ENCODE measurements at places on chromosomes 4 and X.

GRCh38 chrX:152641256-152641875 is 3.7 kb downstream of the GABRQ start:
- DNase-seq: no peak

DNA sequence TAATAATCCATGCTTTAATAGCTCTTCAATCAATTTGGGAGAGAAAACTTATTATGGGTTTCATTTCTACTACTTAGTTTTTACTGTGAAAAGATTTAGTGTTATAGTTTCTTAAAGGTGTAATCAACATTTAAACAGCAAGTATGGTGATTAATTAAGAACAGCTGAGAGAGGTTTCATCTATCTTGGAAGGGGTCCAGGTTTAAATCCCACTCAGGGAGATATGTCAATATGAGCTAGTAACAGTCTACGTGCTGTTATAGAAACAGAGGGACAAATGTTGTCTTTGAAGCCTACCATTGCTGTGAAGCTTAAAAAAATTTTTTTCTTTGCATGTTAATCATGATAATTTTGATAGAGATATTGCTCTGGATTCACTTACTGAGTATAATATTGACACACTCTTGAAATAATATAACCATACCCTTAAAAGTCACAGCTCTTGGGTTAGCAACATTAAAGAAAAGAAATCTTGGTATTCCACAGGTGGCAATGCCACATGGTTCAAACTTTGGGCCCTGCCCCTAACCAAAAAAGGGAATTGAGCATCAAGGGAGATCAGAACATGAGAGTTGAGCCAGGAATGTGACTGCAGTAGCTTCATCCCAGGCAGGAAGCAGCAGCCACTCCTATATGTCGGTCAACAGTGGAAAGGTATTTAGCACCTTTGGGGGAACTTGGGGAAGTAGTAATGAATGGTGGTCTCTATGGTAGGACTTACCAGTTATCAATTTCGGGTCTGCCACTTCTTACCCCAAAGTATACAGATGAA is 107.8 kb downstream of the ANK2 start:
- no peak for DNase-seq

DNA sequence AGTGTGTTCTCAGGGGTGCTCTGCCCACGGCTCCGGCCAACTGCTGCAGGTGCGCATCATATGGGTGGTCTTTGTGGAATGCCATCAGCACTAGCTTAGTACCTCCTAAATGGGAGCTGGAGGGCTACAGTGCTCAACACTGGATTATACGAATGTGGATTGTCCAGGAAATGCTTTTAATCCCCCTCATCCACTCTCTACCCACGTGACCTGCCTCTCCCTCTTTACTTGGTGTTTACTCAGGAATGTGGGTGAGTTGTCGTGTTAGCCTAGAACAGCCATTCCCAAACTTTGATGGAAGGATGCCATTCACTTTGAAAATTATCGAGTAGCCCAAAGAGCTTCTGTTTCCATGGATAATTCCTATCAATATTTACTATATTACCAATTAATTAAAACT is 150.8 kb downstream of the PTTG2 start:
- no peak for DNase-seq

DNA sequence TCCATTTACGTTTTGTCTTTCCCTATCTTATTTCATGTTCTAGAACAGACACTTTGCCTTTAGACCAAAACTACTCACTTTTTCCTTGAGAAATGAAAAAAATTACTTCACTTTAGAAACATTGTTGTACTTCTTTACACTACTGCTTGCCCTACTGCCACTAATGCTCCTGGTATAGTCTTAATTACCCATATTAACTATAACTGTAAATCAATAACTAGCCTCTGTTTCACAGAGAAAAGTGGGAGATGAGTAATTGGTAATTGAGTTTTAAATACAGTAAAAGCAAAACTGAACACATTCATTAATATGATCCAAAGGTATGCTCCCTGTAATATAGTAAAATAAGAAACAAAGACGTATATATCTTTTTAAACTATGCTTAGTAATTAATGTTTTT is 111.1 kb upstream of the JADE1 start:
- DNase-seq: no peak

DNA sequence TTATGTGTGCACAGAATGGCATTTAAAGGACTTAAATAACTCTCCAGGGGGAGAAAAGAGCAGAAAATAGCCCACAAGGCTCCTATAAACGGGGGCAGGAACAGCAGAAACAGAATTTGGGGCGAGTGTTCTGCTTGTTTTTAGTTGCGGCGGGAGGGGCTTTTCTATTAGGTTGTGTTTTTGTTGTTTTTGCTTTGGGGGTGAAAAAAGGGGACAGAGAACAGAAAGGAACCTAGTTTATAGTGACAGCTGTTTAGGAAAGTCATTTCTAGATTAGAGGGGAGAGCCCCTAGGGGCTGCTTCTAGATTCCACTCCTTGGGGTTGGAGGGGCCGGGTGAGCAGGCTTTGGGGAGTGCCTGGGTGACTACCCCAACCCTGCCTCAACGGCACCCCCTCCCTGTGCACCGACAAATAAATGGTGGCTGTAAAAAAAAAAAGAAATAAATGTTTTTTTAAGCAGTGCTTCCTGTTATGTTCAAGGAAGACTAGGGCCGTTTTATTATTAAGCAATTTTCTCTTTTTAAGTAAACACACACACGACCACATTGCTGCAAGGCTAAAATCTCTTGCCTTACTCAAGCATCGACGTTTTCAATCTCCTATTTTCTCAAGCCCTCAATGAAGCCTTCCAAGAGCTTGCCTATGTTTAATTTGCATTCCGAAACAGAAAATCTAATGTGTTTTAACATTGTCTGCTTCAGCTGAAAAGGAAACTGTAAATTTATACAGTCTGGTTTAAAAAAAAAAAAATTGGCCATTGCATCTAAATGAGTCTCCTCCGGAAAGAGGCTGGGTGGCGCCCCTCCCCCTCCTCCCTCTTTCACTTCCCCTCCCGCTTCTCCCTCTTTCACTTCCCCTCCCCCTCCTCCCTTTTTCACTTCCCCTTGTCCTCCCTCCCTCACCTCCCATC is 123.3 kb upstream of the TBL1X start:
- DNase-seq: no peak

DNA sequence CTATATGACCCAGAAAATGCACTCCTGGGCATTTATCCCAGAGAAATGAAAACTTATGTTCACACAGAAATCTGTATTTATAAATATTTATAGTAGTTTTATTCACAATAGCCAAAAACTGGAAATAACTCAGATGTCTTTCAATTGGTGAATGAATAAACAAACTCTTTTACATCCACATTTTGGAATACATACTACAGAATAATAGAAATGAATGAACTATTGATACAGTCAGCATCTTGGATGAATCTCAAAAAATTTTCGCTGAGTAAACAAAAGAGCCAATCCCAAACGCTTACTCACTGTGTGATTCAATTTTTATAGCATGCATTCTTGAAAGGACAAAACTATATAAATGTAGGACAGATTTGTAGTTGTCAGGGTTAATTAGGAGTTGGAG is 75.1 kb upstream of the HTR2C start:
- no peak for DNase-seq

DNA sequence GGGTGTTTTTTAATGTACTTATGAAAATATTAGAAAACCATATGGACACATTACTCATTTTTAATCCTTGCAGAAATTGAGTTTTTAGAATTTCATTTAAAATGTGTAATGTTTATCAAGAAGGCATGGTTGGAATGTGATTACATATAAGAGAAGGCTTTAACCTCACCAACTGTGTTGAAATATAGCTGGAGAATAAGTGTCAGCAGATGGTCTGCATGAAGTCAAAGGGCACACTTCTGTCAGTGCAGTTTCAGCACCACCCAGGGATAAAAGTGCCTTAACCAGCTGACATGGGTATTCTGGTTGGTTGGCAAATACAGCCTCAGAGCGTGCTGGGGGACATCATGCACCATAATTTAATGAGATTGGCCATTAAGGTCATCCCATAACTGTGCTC is 21.2 kb upstream of the ANTXR2 start:
- no peak for DNase-seq

GRCh38 chrX:37763400-37763799 is 16.5 kb upstream of the CYBB start:
- DNase-seq: no peak

- no peak for DNase-seq
Measured at GRCh38 chr4:114606245-114606644, 7.6 kb downstream of the UGT8 start.

- DNase-seq: no peak
Measured at GRCh38 chrX:33908898-33909297, 223.2 kb downstream of the FAM47A start.

DNA sequence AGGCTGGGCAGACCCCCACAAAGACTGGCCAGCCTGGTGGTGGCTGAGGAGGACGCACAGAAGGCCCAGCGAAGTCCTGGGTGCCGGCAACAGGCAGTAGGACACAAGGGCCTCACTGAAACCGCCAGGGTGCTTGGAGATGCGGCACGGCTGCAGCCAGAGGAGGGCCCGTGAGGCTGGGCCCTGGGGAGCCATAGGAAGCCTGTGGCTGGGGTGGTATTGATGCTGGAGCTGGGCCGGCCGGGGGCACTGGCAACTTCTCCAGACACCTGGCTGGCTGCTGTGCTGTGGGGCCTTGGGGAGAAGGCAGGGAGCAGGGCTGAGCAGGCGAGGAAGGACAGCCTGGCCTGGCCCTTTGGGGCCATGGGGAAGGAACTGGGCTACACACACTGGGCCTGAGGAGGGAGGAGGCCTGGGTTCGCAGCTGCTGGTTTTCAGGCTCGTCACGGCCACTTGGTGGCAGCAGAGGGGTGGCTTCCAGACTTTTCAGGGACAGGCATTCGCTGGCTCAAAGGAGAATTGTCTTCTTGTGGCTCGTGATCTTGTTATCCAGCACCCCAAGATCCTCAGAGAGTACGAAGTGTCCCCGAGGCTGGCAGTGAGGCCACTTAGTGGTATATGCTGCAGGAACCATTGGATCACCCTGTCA is 37.2 kb downstream of the ATP2B3 start:
- DNase-seq: peak; percentile 2

DNA sequence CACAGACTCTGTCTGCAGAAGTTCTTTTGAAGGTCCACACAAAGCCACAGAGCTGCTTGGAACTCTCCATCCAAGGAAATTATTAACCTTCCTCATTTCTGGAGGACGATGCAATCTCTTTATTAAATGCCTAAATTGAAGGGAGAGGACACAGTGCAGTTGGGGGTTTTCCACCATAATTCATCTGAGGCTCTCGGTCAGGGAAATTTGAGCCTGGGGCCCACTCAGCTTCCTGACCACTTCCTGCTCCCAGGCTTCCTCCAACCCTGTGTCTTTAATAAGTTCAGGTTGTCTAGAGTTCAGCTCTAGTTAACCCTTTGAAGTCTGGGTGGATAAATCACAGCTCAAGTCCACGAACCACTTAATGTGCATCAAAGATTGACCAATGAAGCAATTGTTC is 58.5 kb downstream of the PRPS1 start:
- DNase-seq: no peak

DNA sequence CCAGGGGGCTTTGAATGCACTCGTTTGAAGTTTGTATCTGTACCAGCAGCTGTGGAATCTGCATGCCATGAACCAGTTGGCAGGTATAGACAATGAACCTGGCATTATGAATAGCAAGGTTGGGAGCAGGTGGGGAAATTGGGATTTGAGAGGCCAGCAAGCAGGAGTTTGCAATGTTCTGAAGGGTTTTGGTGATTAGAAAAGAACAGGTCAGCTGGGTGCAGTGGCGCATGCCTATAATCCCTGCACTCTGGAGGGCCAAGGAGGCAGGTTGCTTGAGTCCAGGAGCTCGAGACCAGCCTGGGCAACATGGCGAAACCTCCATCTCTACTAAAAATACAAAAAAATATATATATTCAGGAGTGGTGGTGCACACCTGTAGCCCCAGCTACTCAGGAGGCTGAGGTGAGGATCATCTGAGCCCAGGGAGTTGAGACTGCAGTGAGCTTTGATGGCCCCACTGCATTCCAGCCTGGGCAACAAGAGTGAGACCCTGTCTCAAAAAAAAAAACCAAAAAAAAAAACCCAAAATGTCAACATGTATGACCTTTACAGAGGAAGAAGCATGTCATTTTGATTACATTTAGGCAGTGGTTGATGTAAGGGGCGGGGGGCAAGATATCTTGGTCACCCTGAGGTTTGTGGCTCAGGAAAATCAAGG is 63.9 kb downstream of the TSC22D3 start:
- no peak for DNase-seq

DNA sequence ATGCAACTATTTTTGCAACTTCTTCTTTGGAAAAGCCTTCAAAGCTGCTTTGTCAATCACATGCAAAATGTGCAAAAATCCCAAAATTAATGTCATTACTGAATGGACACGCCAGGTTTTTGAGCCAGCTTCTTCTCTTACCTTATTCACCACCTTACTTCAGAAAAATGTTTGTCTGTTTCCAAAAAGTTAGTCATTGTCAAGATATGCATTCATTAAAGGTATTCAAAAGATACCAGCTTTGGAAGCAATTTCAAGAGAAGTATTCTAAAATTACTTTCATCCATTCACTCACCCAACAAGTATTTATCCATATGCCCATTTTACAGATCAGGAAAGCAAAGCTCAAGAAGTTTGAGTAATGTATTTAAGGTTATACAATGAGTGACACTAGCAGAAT is 2.3 kb upstream of the SEPSECS start:
- DNase-seq: no peak

- no peak for DNase-seq
Measured at GRCh38 chrX:150421816-150422215, 58.7 kb downstream of the MAMLD1 start.

DNA sequence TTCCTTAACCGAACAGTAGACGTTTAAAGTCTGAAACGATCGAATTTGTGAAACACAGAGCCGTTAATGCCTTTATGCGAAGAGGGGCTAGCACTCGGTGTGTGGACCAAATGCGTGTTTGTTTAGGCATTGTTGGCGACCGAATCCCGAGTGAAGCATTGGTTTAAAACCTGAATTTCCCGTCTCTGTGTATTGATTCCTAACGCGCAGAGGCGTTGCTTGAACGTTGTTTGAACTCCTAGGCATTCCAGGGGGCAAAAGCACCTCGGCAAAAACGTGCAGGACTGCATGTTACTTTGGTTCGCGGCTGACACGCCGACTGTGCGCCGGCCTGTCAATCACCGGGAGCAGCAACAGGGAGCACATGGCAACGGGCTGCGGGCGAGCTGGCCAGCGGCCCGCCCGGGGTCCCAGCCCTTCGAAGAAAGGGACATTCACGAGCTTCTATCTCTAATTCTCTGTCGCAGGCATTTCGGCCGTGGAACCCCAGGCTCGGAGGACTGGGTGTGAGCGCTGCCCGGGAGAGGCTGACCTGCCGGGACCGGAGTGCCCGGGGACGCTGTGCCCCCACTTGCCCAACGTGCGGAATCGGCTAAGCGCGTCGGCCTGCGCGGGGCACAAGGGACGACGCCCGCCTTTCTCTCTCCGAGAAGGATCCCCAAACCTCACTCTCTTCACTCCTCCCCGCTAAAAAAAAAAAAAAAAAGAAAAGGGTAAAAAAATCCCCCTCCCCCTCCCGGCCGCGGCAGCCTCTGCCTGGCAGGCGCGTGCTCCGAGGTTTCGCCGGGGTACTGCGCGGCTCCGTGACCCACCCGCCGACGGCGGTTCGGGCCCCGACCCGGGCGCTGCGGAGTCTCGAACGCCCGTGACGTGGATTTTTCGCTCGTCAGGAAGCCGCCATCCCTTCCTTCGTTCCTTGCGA is 810 bp downstream of the SPRY1 start:
- DNase-seq: no peak

All from HS-27A (cell line).